ENCODE measurements at places on chromosomes 7 and 10. TPM values are rescaled to one million over a fixed set of nuclear protein-coding genes. Genes with fewer than 3 reads are reported as not detected.
A peak's percentile ranks its signal among the peaks of the same experiment; 100 is the strongest.

The GATA3 gene
- 59.6 TPM for total RNA-seq

- H3K27me3 ChIP-seq = no peaks in the 10 kb centered on the region
- H3K4me1 ChIP-seq = peaks cover 46% of the 10 kb centered on the region
- H3K27ac ChIP-seq = peak overlapping the region; percentile 76
- H3K36me3 ChIP-seq = no peaks in the 10 kb centered on the region
Measured at GRCh38 chr7:25750744-25751508, 401.1 kb upstream of the NFE2L3 start.

DNA sequence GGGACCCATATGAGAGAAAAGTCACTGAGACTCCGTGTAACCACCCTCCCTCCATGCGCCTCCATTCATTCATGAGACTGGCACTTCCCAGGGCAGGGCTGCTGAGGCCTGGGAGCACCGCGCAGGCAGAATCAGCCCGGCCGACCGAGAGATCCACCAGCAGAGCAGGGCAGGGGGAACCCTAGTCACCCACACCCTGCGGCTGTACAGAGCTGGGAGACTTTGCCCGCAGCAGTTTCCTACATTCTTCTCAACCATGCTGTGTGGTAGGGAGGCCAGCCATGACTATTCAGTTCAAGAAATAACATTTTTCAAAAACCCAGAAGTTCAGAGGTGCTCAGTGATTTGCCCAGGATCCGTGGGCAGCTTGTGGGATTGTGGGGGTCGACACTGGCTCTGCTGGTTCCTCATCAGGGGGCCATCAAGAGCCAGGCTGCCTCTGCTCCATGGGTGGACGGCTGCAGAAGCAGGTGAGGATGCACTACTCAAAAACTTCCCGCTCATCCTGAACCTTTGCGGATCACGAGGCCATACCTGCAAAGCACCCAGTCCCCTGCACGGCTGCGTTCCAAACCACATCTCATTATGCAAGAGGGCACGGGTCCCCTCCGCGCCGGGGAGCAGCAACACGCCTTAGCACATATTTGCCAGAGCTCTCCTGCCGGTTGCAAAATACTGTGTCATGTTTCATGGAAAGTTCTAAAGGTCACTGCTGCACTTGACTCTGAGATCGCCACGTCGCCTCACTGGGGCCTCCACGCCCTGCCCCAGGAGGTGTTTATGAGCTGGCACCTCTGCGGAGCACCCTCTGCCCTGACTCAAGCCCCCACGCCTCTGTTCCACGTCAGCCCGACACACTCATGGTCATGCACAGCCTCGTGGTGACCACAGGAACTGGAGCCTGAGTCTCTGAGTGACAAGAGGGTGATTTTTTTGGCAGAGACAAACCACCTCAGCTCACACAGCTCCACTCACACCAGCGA is 132.0 kb downstream of the PRKAG2 start:
- no peaks in the 10 kb centered on the region for H3K36me3 ChIP-seq
- H3K27me3 ChIP-seq = no peaks in the 10 kb centered on the region
- H3K4me3 ChIP-seq = no peak overlapping the region

DNA sequence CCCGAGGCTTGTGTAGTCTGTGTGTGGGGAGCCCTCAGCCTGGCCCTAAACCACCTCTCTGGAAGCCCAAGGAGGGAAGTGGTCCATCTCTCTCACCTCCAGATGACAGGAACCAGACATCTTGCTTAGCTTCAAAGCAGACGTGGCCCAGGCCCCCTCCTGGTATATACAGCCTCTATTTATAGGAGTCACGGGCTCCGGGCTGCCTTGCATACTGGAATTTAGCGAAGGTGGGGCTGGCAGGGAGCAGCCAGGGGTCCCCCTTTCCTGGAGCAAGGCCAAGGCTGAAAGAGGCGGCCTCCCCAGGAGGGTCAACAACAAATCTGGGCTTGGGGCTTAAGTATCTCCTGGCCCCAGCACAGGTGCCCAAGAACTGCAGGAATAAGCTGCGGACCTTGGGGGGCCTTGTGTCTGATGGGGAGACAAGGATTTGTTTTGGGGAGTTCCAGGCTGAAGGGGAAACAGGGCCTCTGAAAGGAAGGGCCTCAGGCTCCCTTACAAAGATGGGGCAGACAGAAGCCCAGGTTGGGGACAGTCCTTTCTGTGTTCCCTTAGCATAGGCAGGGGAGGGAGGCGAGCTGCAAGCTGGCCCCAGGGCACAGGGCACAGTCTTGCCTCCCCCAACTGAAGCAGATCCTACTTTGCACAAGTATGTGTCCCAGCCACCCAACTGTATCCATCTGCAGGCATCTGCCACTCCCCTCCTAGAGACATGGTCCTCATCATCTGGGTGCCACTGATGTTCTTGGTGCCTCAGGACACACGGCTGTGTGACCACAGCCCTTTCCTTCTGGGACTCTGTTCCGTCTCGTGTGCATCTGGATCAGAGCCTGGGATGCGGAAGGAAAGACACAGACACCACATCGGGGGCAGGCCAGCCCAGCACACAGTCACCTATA is 11.9 kb downstream of the ZCCHC24 start:
- no peak for DNase-seq
- H3K4me3 ChIP-seq = no peak overlapping the region
- H3K27ac ChIP-seq = peak overlapping the region; percentile 43
- no peaks in the 10 kb centered on the region for H3K27me3 ChIP-seq
- peaks cover 6% of the 10 kb centered on the region for H3K36me3 ChIP-seq

GRCh38 chr7:112272921-112273561 is 66.5 kb downstream of the ZNF277 start:
- H3K27me3 ChIP-seq = no peaks in the 10 kb centered on the region
- peaks cover 4% of the 10 kb centered on the region for H3K4me1 ChIP-seq
- no peaks in the 10 kb centered on the region for H3K36me3 ChIP-seq
- no peak overlapping the region for H3K4me3 ChIP-seq
- DNase-seq = no peak

The CPVL gene
- 10.7 TPM for total RNA-seq

- peak overlapping the region; percentile 80 for H3K27ac ChIP-seq
- H3K36me3 ChIP-seq = peaks cover 39% of the 10 kb centered on the region
Measured at GRCh38 chr10:24448351-24448999, 239.5 kb downstream of the KIAA1217 start.

The IFIT2 gene
- 2.3 TPM for total RNA-seq

The CALML5 gene
- not detected for total RNA-seq

GRCh38 chr10:35428521-35428920 is 92.2 kb downstream of the CCNY start:
- H3K4me1 ChIP-seq = peaks cover 15% of the 10 kb centered on the region
- no peak overlapping the region for H3K27ac ChIP-seq
- no peaks in the 10 kb centered on the region for H3K27me3 ChIP-seq

The MPP7 gene
- 10.6 TPM for total RNA-seq

DNA sequence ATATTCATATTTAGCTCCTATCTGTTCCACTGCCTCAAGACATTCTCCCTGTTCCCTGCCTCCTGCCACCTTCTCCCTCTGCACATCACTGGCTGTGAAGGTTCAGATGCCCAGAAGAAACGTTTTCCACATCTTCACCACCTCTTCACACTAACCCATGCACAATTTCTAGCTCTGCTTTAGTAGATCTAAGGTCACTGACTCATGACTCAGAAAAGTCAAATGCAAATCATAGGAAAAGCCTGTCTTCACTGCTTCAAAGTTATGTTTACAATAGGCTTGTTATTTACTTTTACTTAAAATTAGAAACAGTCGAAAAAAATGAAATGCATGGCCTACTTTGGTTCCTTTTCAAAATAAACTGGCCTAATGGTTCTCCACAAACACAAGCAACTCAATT is 2.5 kb downstream of the SCRN1 start:
- peak overlapping the region; percentile 88 for H3K4me3 ChIP-seq
- peaks cover 19% of the 10 kb centered on the region for H3K4me1 ChIP-seq
- peaks cover 11% of the 10 kb centered on the region for H3K36me3 ChIP-seq
- no peak for DNase-seq
- no peaks in the 10 kb centered on the region for H3K27me3 ChIP-seq
- peak overlapping the region; percentile 99 for H3K27ac ChIP-seq

DNA sequence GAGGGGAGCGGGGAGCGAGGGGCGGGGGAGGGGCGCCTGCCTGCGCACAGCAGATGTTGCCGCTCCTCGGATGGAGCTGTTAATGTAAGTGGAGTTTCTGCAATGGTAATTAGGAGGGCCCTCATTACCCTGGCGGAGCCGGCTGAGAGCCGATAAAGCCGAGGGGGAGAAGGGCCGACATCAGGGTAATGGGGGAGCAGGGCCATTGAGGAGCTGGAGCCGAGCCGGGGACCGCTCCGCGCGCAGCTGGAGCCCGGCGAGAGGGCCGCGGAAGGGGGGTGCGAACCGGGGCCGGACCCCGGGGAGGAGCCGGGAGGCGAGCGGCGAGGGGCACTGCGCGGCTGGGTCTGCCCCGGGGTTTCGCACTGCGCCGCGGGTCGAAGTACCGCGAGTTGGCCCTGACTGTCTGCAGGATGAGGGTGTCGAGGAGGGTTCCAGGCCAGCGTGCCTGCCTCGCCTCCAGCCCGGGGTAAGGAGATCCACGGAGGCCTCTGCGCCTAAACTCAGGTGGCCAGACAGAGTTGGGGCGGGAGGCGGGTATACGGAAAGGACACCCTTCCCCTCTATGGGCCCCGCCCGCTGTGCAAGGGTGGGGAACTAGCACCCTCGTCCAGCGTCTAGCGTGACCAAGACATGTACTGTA is 55.0 kb upstream of the LBX1 start:
- peak overlapping the region; percentile 46 for H3K4me3 ChIP-seq
- DNase-seq = no peak
- H3K27me3 ChIP-seq = peaks cover 88% of the 10 kb centered on the region

DNA sequence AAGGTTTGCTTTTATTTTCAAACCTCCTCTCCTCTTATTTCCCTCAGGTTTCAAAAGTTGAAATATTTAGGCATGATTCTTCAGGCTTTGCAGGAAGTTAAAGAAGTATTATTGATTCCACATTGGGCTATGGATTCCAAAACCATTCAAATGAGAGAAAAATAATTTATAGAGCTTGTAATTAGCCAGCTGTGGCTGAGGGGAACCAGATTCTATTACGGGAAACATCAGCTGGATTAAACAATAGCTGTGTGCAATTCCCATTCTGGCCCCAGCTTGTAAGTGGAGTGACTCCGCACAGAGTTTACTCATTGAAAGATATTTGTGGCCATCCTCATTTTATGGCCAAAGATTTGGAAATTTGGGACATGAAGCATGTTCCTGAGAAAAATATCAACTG is 77.0 kb upstream of the PHYHIPL start:
- H3K4me3 ChIP-seq = no peak overlapping the region
- no peak for DNase-seq
- peaks cover 4% of the 10 kb centered on the region for H3K27me3 ChIP-seq
- no peaks in the 10 kb centered on the region for H3K36me3 ChIP-seq
- peaks cover 14% of the 10 kb centered on the region for H3K4me1 ChIP-seq
- peak overlapping the region; percentile 28 for H3K27ac ChIP-seq

DNA sequence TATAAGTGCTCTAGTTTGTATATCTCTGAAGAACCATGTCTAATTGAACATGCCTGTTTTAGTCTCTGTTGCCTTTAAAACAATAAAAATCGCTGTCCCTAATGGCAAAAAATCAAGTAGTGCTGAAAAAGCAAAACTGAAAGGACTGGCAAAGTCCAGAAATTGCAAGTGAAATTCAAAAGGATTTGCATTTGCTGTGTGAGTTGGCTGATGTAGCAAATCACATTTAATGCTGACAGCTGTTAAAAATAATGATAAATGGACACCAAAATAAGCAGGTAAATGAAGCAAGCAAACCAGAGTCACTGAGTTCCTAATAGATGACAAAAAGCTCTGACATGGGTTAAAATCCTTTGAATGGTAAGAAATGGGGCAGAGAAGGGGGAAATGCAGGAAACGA is 874.1 kb downstream of the GRM8 start:
- H3K4me1 ChIP-seq = no peaks in the 10 kb centered on the region
- H3K4me3 ChIP-seq = no peak overlapping the region
- no peak for DNase-seq

DNA sequence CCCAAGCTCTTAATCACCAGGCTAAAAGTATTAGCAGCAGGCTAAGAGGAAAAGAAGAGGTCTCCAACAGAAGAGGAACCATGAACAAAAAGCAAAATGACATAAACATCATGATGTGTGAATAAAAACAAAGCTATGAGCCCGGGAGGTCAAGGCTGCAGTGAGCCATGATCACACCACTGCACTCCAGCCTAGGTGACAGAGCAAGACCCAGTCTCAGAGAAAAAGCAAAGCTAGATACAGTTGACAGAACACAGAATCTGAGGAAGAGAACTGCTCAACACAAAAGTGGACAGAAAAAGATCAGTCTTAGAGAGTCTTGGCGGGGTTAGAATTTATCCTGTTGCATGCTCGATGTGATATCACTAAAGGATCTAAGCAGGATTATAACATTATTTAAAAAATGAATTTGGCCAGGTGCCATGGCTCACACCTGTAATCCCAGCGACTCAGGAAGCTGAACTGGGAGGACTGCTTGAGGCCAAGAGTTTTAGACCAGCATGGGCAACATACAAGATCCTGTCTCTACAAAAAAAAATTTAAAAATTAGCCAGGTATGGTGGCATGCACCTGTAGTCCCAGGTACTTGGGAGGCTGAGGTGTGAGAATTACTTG is 37.5 kb downstream of the NT5C2 start:
- no peak for DNase-seq
- H3K27me3 ChIP-seq = no peaks in the 10 kb centered on the region
- no peak overlapping the region for H3K4me3 ChIP-seq
- H3K36me3 ChIP-seq = peaks cover 41% of the 10 kb centered on the region

The SRGN gene
- total RNA-seq = not detected

The FOXP2 gene
- 13.9 TPM for total RNA-seq

- H3K4me3 ChIP-seq = no peak overlapping the region
- H3K27ac ChIP-seq = no peak overlapping the region
Measured at GRCh38 chr7:45183711-45184210, 26.2 kb downstream of the RAMP3 start.

The STEAP1B gene
- total RNA-seq = 0.58 TPM

DNA sequence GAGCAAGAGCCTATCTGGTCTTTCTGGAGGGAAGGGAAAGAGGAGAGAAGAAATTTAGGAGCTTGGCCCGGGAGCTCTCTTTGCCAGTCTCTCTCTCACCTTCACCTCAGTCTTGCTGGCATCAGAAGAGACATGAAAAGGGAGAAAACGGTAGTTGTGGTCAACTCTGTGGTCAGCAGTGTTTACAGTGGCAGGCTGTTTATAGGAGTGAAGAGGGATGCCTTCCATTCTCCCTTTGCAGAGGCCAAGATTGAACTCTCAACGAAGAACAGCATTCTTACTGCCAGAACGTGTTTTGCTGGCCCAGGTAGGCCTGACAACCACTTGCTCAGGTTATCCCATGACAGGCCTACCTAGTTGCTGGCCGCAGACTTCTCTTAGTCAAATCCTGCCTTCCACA is 133.3 kb downstream of the CCDC3 start:
- no peaks in the 10 kb centered on the region for H3K36me3 ChIP-seq
- H3K4me1 ChIP-seq = no peaks in the 10 kb centered on the region
- DNase-seq = no peak
- peaks cover 16% of the 10 kb centered on the region for H3K27me3 ChIP-seq
- H3K4me3 ChIP-seq = no peak overlapping the region
